SJCRH30 (cell line): ENCODE measurements at places on chromosomes 7 and 10.

DNA sequence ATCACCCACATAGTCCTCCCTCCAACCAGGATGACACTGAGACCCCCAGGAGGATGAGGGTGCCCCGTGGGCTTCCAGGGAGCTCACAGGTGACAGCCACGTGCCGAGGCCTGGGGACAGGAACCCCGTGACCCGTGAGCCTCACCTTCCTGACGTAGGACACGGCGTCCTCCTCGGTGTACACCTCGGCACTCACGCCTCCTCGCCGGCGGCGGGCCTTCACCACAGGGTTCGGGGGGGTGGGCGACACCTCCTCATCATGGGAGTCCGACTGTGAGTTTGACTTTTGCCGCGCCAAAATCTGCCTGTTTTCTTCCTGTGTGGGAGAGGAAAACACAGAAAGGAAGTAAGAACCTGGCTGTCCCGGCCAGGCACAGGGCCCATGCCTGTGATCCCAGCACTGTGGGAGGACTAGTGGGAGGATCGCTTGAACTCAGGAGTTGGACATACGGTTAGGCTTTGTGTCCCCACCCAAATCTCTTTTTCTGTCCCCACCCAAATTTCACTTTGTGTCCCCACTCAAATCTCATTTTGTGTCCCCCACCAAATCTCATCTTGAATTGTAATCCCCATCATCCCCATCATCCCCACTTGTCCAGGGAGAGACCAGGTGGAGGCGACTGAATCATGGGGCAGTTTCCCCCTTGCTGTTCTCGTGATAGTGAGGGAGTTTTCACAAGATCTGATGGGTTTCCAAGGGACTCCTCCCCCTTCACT lies 45.9 kb upstream of the DNAAF5 start:
- no peak for DNase-seq

DNA sequence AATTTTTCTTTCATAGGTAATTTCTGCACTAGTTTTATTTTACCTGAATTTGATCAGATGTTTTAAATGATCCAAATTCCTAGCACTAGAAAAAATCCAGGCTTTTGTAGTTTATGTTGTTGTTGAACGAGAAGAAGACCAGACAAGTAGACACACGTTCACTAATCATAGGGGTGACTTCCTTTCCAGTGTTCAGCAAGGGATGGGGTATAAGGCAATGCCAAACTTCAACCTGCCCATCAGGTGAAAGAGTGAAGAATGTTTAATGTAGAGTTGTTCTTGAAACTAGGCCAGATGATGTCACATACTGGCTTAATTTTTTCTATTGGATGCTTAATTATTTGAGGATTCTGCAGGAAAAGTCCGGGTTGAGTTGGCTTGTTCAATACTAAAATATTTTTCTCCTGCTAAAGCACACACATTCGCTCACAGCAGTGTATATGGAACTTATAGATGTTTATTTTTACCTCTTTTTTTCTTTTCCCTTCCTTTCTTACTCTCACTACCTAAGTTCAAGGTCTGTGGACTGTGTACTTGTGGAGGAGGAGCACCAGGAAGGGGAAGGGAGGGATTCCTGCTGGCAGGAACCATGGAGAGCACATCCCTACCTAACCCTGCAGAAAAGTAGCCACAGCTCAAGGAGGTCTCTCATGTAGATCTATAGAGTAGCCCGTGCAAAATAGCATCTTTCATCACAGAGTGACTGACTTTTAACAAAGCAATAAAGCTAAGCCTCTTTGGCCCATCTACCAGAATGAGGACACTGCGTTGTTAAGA lies 23.1 kb upstream of the AKR1E2 start:
- DNase-seq = no peak

DNA sequence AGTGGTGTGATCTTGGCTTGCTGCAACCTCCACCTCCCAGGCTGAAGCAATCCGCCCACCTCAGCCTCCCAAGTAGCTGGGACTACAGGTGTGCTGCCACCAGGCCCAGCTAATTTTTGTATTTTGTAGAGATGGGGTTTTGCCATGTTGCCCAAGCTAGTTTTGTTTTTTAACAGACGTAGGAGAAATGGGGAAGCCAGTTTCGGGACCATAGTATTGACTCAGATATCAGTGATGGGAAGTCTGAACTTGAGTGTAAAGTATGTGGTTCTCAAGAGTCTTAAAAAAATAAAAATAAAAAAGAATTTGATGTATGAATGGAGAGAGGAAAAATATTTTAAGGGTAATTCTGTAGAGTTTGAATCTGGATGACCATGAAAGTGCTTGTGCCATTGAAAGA lies 34.2 kb downstream of the SP4 start:
- DNase-seq = no peak

DNA sequence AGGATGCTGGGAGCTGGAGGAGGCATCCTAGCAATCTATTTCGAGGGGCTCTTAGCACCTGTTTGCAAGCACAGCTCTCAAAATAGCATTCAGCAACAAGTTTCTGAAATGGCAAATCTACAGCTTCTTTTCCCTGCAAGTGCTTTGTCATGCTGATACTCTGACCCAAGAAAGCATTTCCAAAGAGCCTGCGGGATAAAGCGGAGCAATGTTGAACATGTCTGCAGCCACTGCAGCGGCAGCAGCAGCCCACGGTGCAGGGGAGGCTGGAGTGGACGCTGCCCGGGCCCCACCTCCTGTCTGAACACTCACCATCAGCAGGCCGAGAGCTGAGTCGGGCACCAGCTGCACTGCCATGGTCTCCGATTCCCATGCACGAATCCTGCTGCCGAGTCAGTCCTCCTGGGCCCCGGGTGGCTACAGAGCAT lies 964 bp downstream of the FRMD4A start:
- DNase-seq = no peak

DNA sequence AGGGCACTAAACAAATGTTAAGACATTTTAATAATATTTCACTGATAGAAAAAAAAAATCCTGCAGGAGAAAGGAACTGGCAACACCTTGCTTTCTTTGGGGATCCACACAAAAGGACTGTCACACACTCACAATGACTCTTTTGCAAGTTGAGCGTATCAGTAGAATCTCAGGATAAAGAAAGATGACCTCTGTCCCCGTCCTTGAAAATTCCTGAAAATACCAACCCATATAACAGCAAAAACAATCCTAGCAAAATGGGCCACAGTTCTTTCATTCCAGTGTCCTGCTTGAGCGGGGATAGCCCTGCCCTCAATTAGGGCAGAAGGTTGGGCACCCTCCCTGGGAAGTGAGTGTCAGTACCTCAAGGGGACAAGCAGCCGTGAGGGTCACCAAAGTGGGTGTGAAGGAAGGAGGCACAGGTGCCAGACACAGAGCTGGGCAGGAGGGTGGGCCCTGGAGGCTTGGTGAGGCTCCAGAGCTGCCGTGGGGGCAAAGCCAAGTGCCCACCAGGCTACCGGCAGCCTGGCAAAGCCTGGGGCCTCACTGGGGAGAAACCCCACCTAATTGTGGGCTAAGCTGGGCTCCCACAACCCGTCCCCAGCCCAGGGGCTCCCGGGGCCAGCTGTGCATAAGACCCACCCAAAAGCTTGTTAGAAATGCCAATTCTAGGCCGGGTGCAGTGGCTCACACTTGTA lies 2.8 kb downstream of the WDR86 start:
- DNase-seq = no peak
